Activated CD4-positive, CD25-positive, alpha-beta regulatory T cell (primary cell): ENCODE measurements at places on chromosomes 2 and 18.

DNA sequence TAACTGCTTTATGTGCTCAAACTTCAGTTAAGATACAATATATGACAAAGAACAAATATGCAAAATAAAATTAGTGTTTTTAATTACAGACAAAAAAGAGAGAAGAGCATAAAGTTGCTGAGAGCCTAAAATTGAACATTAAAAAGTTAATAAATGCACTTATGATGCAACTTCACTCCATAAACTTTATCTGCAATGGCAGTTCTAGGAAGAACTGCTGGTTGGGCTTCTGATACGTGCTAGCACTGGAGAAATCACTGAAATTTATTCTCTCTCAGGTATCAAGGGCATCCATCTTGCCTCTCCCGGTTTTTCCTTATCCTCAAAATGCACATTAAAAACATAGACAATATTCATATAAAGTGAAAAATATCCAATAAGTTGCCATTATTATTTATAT is 35.7 kb downstream of the MYO3B start:
- DNase-seq: no peak

GRCh38 chr2:219169930-219170654 is at the start of gene SLC23A3:
Gene SLC23A3, minus strand, starts transcription at chr2:219170029. Its CDS starts 45 bp downstream, at chr2:219169984.
- no peak for DNase-seq

GRCh38 chr2:60268032-60268431 is 285.4 kb downstream of the BCL11A start:
- no peak for DNase-seq

GRCh38 chr18:38586327-38586726 is 1020.7 kb upstream of the CELF4 start:
- no peak for DNase-seq

- DNase-seq: no peak
Observed at GRCh38 chr2:231244382-231245248, 46.2 kb downstream of the ARMC9 start.

DNA sequence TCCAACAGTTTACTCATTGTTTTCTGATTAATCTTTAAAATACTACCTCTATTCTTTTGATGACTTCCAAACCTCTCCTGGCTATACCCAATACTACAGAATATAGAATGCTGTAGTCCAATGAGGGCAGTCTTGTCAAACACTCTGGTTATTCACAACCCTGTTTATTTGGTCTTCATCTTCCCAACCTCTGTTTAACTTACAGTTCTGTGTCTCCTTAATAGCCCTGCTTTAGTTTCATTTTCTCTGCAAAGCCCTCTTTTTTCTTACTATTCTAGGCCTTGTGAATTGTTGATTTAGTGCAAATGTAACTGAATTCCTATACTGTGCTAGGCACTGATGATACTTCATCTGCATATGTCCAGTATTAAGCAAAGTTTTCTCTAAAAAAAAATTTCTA is 40.0 kb downstream of the ACVR2A start:
- DNase-seq: no peak

DNA sequence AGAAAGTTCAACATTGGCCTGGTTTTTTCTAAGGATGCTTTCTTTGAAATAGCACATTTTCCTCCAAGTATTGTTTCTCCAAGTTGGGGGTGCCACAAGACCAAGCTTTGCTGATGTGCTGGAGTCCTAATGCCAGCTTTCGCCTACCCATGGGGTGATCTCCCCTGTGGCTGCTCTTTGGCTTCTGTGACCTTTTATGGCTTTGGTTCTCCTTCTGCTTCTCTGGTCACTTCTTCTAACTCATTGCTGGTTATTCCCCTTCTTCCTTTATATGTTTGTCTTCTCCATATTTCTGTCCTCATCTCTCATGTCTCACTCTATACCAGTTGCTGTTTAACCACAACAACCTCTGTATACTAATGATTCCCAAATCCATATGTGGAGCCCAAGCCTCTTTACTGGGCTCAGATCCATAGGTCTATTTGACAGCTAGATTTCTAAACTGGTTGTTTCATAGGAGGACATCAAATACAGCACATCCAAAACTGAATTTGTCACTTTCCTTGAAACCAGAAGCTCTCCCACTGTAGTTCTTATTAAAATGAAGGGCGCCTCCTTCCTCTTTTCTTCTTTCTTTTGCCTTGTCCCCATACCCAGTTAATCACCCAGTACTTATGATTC is 23.1 kb downstream of the APOB start:
- DNase-seq: no peak

DNA sequence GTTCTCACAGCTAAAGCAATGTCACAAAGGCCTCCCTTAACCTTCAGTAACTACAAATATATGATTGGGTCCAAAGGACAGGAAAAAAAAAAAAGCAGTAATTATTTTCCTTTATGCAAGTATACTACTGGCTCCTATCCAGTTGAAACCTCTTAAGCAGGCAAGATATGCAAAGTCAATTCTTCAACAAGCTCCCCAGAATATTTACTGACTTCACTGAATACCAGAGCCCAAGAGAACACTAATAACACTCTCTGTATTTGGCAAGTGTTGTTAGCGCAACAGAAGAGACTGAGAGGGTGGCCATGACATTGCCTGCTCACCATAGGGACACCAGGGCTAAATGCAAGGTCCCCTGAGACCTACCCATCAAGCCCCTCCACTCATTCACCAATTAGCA is 74.5 kb downstream of the AP1S3 start:
- DNase-seq: no peak

GRCh38 chr2:58720033-58720769 is 479.1 kb upstream of the FANCL start:
- DNase-seq: no peak

DNA sequence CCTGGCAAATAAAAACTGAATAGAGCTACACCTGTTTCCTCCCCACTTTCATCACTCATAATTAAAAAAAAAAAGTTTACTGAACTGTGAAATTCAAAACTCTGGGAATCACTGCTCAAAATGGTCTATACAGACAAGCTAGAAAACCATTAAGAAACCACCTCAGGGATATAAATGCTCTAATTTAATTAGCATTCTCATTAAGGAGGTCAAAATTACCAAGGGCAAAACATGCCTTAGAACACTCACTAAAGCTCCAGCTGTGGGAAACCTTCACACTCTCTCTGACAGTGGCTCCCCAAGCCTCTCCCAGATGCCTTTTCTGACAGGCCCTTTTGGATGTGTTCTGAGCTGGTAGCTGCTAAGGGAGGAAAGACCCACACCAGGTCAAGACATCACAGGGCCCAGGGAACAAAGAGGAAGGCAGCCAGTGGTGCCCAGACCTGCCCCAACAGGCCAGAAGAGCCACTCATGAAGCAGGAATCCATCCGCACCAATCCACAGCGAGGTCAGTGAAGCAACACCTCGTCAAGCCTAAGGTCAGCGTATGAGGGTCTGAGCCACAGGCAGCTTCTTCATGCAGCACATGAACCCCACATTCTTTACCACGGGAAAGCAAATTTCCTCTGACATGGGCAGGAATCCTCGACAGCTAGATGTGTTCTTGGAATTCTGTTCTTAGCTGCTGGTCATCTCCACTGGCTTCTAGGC is 35.6 kb downstream of the XDH start:
- DNase-seq: no peak

GRCh38 chr2:49110571-49110970 is 43.7 kb downstream of the FSHR start:
- no peak for DNase-seq

DNA sequence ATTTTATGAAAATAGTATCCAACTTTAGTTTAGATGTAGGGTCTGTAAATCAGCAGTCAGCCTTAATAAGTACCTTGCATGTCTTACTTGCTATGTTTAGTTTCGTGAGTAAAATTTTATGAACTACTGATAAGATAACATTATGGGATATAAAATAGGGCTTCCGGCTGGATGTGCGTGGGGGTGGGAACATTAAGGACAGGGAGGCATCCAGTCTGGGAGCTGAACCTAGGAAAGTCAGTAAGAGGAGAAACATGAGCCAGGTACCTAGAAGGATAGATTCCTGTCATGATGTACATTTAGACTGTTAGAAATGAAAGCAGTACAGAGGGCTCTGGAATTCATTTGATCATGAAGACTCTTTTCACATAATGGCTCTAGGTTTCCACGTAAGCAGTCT is 12.7 kb upstream of the KCNJ13 start:
- no peak for DNase-seq

- no peak for DNase-seq
Observed at GRCh38 chr2:177283906-177284305, 19.4 kb upstream of the NFE2L2 start.

GRCh38 chr2:163374282-163374681 is 361.5 kb downstream of the FIGN start:
- DNase-seq: no peak

DNA sequence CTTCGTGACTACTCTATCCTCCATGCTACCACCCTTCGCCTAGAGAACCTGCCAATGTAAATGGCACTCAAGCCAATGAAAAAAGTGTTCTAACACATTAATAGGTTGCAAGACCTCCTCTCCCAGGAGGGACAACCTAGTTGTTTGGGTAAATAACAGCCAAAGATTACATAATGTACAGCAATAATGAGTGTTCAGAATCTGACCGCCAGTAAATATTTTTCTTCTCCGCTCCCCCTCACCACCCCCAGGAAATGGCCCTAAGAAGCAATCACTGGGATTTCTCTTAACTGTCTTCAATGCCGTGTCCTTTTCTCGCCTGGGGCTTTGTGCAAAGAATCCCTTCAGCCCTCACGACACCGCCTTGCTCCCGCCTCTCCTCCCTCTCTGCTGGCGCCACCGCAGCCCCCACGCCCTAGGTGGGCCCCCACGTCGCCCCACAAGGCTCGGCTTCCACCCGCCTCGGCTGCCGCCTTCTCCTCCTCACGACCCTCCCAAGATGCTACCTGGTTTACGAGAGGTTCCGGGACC is 458 bp downstream of the HYCC2 start:
- no peak for DNase-seq

- no peak for DNase-seq
Observed at GRCh38 chr2:152693033-152693432, 24.2 kb downstream of the PRPF40A start.

GRCh38 chr2:201913201-201913600 is 106.9 kb downstream of the CDK15 start:
- no peak for DNase-seq

GRCh38 chr2:112021781-112022231 is 33.3 kb upstream of the TMEM87B start:
- no peak for DNase-seq

GRCh38 chr18:61420218-61420885 is 87.1 kb downstream of the CDH20 start:
- DNase-seq: no peak

DNA sequence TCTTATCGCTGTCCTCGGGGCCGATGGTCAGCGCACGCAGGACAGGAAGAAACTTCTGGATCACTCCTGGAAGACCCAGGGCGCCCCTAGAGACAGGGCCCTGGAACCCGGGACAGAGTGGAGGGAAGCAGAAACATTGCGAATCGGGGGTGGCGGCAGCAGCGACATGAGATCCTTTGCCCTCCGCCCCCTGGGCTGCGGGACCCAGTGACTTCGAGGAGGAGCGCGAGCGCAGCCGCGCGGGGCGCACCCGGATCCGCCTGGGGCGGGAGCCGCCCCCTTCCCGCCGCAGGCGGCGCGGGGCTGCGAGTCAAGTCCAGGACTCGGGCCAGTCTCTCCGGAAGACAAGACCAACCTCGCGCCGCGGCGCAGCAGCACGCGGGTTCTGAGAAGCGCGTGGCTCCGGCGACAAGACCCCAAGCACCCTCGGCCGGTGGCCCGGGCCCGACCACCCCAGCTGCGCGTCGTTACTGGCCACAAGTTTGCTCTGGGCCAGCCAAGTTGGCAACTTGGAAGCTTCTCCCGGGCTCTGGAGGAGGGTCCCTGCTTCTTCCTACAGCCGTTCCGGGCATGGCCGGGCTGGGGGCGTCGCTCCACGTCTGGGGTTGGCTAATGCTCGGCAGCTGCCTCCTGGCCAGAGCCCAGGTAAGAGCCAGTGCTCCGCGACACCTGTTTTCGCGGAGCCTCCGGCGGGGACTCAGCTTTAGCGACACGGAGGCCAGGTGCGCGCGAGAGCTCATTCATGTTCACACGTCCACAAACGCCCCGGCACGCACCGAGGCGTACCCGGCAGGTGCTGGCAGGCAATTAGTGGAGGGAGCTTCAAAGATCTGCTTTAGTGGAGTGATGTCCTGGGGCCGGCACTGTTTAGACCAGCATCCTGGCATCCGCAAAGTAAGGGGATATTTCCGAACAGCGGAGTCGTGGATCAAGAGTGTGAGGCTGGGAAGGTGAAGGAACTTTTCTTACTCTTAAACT is at the start of gene PTH2R:
TSS of gene PTH2R (plus strand) at position 319 of the 978 bp plus-strand sequence. CDS start at position 571, 252 bp downstream.
- no peak for DNase-seq

DNA sequence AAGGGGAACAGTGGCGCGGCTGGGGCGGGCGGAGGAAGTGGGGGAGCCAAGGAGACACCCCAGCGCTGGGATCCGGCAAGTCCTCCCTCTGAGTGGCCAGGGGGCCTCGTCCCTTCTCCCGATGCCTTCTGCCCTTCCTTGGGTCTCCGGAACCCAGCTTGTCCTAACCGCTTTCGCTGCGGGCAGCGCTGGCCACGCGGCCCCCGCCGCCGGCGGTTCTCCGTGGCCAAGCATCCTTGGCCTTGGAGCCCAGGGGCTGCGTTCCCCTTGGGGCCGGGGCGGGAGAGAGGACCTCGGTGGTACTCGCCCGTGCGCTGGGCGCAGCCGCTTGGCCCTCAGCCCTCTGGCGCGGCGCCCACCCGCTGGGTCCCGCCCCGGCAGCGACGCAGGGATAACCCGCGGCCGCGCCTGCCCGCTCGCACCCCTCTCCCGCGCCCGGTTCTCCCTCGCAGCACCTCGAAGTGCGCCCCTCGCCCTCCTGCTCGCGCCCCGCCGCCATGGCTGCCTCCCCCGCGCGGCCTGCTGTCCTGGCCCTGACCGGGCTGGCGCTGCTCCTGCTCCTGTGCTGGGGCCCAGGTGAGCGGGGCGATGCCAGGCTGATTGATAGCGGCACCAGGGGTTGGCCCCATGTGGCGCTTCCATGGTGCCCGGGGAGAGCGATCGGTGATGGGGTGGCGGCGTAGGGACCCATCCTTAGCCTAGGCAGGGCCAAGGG is 128.7 kb downstream of the UXS1 start:
- DNase-seq: no peak

DNA sequence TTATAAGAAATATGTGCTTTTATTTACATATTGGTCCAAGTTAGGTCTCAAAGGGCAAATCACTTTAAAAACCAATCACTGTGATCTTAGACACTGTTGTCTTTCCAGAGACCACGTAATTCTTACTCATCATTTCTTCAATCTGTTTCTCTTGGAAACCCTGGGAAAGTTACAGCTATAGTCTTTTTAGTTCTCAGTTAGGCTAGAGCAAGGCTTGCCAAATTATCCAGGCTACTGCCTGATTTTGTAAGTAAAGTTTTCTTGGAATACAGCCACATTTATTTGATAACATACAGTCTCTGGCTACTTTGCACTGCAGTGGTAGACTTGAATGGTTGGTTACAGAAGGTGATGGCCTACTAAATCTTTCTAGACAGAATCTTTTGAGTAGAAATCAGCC is 106.0 kb downstream of the KIAA1328 start:
- DNase-seq: no peak

DNA sequence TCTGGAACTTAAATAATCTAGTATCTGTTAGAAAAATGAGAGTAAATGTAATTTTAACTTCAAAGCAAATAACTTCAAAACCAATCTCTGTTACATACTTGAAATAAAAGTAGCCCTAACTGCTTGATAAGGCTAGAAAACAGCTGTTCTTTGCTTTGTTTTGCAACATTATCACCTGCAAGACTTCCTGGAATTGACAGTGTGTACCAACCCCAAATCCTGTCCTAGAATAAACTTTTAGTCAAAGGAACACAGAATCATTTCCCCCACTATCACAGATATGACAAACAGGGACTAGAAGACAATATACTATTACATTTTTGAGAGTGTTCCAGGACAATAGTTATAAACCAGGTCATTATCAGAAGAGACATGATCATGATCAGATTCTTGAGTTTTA is 105.3 kb upstream of the PGAP1 start:
- DNase-seq: no peak
